Stimulated activated CD4-positive, alpha-beta T cell treated with anti-CD3 and anti-CD28 coated beads, Interleukin-4, amount 100 ng/mL, for 1 hour (primary cell): ENCODE measurements at places on chromosomes 7 and 10.

DNA sequence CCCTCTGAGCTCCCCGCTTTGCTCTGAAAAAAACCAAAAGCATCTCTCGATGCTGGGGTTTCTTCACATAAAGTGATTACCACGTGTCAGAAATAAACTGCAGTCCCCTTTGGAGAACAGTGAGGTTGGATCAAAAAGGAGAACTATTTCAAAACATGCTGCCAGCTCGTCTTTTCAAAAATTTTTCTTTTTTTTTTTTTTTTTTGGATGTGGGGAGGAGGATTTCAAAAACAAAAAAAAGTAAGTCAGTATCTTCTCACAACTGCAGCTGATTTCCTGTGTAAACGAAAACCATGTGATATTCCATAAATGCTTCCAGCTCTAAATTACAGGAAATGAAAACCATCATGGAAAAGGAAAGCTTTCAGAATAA is 155.0 kb upstream of the LYZL2 start:
- no peak for DNase-seq

GRCh38 chr7:98223898-98224700 is 12.9 kb downstream of the BHLHA15 start:
- no peak for DNase-seq

DNA sequence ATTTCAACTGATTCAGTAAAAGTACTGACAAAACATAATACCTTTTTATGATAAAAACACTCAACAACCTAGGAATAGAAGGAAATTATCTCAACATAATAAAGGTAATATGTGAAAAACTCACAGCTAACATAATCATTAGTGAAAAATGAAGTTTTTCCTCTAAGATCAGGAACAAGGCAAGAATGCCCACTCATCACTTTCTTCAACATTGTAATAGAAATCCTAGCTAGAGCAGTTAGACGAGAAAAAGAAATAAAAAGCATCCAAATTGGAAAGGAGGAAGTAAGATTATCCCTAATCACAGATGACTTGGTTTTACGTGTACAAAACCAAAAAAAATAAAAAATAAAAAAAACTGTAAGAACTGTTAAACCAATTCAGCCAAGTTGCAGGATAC is 58.6 kb downstream of the R3HCC1L start:
- DNase-seq, result no peak

DNA sequence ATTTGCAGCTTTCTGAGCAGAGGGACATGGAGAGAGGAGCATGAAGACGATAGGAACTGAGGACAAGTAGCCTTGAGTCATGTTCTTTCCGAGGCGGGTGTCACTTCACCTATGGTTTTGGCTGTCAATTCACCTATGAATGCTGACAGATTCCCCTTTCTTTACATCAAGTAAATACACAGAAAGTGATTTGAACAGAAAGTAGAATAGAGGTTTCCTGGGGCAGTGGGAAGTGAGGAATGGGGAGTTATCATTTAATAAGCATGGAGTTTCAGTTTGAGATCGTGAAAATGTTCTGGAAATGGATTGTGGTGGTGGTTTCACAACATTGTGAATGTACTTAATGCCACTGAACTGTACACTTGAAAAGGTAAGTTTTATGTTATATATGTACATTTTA is 138.4 kb upstream of the MDFIC start:
- no peak for DNase-seq

DNA sequence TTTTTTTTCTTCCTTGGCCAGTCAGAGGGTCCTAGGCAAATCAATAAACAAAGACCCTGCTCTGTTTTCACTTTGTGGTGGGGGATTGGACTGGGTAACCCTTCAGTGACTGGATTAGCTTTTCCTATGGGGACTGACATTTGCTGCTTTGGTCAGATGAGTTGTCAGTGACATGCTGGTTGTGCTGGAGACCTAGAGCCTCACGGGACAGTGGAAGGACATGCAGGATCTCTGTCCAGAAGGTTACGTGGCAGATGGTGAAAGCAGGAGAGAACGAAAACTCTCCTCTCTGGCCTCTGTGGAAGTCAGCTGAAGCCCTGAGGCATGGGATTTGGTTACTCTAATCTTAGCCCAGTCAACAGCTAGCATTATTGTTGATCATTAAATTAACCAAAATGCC is 90.0 kb upstream of the BMPER start:
- DNase-seq, result no peak

- no peak for DNase-seq
These were observed 636.7 kb upstream of the IGFBP3 start for GRCh38 chr7:46557781-46558180.

- DNase-seq, result no peak
These were observed 458.5 kb downstream of the TFEC start for GRCh38 chr7:115572111-115572510.

- no peak for DNase-seq
These were observed 76.8 kb upstream of the INSIG1 start for GRCh38 chr7:155220903-155221302.

- DNase-seq, result no peak
These were observed 23.3 kb downstream of the CALML3 start for GRCh38 chr10:5547931-5548660.

DNA sequence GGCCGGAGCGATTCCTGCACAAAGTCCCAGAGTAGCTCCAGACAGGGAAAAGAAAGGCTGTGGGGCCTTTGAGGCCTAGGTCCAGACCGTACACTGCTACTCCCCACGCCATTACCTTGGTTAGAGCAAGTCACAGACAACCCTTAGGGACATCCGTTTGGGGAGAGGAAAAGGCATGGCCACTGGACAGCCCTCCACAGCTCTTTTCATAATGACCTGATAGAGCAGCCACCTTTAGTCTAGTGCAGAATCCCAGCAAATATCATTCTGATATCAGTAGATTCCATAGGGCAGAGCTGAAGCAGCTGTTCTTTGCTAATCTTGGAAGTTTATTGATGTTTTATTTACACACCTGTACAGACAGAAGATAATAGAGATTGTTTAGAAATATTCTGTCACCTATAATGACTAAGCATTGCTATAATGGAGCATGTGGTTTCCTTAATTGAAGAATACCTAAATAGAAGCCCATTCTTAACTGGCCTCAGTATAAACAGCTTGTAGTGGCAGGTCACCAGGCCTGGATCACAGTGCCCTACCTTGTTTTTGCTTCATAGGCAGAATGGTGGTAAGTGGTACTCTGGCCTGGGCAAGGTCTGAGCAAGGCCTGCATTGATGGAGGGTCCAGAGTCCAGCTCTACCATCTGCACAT is 27.9 kb downstream of the OGDH start:
- no peak for DNase-seq

- no peak for DNase-seq
These were observed 7.9 kb upstream of the GSDME start for GRCh38 chr7:24764972-24765744.

DNA sequence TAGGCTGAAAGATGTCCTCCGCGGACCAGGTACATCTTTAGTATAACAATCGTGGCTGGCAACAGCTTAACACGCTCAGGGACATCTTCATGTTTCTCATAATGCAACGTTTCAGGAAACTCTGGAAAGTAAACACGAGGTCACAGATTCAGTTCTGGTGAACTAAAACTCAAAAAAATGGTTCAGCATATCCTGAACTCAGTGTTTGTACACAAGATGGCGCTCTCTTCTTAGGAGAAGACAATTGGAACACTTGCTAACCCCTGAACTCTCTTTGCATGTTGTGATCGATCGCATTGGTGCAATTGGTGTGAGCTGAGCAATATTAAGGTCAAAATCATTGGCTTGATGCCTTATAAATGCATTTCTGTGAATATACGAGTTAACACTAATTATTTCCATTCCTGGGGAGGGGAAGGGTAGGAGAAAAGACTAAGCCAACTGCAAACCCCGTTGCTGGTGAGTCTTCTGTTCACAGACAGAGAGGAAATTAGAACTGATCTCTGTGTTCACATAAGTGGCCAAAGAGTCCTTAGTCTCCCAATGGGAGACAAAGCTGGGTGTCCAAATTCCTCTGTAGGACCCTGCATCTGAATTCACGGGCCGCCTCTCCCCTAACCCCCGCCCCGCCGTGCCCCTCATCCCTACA is 52.6 kb upstream of the FAM180A start:
- no peak for DNase-seq

GRCh38 chr7:44893710-44894234 is 8.4 kb upstream of the PURB start:
- no peak for DNase-seq

DNA sequence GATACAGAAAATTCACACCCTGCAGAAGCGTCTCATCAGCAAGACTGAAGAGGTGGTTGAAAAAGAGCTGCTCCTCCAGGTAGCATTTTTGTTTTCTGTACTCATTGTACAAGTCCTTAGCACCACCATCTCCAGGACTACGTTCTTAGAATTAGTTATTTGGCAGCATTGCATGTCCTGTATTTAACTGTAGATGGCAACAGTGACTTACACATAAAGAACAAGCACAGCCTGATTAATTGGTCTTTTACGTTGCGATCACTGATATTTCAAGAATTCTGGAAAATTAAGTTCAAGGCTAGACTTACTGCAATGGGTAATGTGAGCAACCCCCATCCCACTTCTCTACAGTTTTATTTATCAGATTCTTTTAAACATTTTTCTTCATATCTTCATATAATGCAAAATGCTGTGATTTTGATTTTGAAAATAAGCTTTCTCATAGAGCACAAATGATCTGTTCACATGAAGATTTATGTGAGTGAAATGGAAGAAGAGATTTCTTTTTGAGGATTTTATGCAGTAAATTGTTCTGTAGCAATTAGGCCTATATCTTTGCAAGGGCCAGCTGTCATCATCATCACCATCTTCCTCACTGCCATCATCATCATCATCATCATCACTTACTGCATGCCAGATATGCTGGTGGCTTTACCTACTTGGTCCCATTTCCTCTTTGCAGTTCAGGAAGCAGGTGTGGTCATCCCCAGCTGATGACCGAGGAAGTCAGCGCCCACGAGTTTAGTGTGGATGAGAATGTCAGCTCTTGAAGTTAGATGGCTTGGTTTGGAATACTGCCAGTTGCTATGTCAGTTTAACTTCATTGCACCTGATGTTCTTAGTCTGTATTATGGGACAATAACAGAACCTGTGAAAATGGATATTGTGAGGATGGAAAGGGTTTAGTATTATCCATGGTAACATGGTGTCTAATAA is 53.4 kb downstream of the CFAP58 start:
- DNase-seq, result no peak

GRCh38 chr7:24943096-24943948 is 36.7 kb downstream of the OSBPL3 start:
- DNase-seq, result no peak

- no peak for DNase-seq
These were observed 72.6 kb downstream of the KCNMA1 start for GRCh38 chr10:77564731-77565589.

- DNase-seq, result no peak
These were observed 10.1 kb downstream of the RUFY2 start for GRCh38 chr10:68397005-68397404.

DNA sequence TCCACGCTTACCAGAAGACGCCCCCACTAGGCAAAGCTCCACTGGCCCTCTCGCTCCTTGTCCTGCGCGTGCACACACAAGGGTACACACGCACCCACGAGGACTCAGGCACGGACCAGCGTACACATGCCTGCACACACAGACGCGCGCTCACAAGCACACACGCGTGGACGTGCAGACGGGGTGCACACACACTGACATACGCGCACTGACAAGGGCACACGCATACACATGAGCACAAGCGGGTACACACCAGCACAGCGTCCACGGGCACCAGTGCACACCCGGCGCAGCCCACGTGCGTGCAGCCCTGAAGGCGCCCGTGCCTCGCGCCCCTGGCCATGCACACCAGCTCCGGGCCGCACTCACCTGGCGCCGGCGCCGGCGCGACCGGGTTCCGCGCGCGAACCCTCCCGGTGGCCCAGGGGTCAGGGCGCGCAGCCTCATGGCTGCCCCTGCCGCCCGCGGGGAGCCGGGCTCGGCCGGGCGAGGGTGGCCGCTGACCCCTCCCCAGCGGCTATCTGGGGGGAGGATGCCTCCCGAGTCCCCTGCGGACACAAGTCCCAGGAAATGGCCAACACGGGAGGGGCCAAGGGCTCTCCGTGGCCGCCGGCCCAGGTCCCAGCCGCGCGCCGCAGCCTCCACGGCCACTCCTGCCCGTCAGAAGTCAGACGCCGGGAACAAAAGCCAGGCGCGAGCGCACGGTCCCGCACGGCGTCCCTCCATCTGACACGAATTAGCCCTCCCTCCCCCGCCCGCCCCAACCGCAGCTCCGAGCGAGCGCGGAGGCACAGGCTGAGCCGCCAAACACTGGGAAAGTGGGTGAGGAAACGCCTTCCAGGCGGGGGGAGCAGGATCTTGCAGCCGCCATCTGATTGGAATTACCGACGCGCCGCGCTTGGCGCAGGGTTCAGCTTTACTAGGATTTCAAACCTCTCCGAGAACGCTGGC is 45.0 kb downstream of the TNS3 start:
- DNase-seq, result no peak

DNA sequence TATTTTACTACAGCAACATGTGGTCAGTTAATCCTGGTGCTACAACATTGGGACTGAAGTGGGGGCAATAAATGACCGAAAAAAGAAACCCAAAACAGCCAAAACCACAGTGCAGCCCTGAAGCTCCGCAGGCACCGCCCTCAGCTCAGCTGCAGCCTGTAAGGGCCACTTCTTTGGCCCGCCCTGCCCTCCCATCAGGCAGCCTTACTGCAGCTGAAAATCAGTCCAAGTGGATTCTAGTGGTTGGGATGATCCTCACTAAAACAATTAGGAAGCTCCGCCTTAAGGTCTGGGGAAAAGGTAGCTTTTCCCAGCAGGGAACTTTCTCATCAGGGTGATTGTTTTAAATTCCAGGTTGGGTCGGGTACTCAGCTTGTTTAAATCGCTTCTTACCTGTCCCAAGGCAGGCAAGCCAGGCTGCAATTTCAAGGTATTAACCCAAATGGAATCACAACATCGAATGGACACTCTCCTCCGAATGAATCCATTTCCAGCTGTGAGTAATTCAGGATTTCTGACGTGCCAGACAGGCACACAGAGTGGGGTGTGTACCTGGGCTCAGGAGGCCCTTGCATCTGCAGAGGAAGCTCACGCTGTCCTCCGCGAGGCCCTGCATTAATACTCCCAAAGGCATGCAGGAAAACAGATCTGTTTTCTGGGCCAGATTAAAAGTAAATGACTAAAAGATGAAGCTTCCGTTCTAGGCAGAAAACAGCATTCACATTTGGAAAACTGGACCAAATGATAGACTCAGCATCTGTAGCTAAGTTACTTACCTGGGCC is 104.3 kb downstream of the CREB5 start:
- no peak for DNase-seq

DNA sequence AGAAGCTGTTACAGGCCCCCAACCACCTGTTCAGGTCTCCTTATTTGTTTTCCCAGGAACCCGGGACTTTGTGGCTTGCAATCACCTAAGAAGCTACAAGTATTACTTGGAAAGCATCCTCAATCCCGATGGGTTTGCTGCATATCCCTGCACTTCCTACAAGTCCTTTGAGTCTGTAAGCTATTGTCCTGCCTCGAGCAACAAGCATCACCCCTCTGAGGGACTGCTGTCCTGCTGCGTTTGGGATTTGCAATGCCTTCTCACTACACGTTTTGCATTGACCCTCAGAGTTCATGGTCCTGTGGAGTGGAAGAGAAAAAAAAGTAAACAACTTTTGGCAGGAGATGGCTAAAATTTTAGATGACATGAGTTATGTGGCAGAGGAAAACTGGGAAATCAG is 9.2 kb downstream of the PNLIPRP1 start:
- no peak for DNase-seq
